ENCODE measurements at places on chromosomes 3 and 15.

GRCh38 chr3:9727041-9727595 is 4.4 kb upstream of the BRPF1 start:
- DNase-seq: peak; percentile 46

- DNase-seq: no peak
Observed at GRCh38 chr3:120622870-120623726, 27.0 kb downstream of the NDUFB4 start.

DNA sequence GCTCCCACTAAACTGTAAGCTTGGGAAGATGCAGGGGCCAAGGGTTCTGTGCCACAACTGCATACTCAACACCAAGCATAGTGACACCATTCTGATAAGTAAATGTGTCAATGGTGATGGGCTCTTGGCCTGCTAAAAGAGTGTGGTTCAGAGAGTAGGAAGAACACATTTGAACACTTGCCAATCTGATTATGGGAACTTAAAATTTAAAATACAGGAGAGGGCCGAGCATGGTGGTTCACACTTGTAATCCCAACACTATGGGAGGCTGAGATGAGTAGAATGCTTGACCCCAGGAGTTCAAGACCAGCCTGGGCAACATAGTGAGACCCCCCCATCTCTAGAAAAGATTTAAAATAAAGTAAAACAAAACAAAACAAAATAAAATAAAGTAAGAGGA is 34.1 kb downstream of the PTPN9 start:
- DNase-seq: no peak

GRCh38 chr3:73762855-73763254 is 138.1 kb upstream of the PDZRN3 start:
- DNase-seq: no peak

- DNase-seq: no peak
Observed at GRCh38 chr3:184561913-184562877, 610 bp downstream of the EPHB3 start.

DNA sequence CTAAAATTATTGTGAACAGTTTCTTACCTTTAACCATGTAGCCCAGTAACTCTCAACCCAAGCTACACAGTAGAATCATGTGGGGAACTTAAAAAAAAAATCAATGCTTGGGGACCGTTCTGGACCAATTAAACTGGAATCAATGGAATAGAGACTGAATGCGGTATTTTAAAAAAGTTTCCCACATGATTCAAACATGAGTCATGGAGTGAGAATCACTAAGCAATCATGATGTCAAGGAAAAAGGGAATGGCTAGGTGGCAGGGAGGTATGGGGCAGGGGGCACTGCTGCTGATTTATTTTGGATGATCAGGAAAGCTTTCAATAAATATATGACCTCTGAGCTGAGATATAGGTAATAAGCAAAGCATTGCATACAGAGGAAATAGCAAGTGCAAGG is 250.5 kb upstream of the RORA start:
- DNase-seq: no peak

DNA sequence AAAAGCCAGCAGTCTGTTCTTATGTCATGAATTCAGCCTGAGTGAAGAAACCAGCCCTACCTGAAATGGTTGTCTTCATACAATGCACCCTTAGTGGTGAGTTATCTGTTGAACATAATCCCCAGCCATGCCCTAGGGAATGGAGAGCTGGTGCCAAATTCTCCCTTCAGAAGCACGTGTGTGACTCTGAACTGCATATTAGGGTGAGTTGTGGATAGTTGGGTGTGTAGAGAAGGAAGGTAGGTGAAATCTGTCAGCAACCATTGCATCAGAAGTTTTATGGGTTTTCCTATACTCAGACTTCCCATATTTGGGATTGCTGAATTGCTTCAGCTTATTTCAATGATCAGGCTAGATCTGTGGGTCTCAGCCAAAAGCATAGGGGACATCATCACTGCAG is 46.5 kb upstream of the TP63 start:
- DNase-seq: no peak

DNA sequence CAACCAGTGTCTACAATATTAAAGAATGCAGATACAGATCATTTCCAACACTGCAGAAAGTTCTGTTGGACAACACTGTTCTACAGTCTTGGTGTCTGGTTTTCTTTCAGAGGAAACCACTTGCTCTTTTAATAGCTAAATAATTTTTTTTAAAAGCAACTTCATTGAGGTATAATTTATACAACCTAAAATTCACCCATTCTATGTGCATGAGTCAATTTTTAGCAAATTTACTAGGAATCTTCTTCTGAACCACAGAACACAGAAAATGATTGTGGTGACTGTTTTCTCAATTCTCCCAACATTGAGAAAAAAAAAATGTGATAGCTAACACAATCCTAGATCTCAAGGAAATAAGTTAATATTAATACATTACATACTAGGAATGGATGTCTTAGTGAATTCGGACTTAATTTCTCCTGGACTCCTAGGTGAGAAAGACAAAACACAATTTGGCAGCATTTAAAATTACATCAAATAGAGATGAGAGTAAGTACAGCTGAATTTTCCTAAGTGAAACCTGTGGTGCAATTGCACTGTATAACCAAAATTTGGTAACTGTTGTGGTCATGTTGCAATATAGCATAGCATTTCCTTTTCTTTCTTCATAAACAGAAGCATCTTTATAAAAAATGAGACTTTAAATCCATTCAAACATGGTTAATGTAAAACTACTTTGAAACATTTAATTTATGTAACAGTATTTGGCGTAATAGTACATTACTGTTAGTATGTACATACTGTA is 15.3 kb upstream of the PLCL2 start:
- DNase-seq: no peak

DNA sequence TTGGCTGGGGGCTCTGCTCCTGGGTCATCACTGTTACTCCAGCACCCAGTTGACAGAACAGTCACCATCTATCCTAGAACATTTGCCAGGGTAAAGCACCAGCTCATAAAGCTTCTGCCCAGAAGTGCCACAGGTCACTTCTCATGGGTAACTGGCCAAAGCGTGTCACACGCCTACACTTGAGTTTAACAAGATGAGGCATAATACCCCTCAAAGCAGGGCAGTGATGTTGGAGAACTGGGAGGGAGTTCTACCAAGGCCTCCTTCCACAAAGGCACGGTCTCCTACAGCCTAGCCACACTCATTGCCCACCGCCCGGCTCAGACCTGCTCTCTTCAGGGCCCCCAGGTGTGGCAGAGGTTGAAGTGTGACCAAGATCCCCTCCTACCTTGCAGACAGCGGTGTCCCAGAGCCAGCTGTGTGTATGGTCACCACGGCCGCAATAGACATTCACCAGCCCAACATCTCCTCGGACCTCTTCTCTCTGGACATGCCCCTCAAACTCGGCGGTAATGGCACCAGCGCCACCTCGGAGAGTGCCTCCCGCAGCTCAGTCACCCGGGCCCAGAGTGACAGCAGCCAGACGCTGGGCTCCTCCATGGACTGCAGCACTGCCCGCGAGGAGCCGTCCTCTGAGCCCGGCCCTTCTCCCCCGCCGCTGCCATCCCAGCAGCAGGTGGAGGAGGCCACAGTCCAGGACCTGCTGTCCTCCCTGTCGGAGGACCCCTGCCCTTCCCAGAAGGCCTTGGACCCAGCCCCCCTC is 107.7 kb downstream of the ETFA start:
- no peak for DNase-seq

DNA sequence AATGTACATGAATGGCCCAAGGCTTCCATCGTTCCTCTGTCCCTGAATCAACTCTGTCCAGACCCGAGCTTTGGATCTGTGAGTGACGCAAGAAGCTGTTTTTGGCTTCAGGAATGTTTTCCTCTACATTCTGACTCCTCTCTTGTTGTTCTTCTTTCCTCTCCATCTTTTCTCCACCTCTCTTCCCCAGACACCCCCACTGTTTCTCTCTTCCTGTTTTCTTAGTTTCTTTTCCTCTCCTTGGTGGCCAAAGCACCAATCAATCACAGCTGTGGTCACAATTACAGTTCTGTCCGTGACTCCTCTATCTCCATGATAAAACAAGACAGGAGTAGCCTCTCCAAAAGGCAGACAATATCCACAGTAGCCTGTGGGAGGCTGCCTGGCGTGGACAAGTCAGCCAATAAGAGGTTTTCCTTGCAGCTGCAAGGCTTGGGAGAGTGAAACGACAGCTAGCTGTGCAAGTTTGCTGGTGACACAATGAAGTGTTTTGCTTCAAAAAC is 4.9 kb upstream of the TMEM212 start:
- DNase-seq: no peak

DNA sequence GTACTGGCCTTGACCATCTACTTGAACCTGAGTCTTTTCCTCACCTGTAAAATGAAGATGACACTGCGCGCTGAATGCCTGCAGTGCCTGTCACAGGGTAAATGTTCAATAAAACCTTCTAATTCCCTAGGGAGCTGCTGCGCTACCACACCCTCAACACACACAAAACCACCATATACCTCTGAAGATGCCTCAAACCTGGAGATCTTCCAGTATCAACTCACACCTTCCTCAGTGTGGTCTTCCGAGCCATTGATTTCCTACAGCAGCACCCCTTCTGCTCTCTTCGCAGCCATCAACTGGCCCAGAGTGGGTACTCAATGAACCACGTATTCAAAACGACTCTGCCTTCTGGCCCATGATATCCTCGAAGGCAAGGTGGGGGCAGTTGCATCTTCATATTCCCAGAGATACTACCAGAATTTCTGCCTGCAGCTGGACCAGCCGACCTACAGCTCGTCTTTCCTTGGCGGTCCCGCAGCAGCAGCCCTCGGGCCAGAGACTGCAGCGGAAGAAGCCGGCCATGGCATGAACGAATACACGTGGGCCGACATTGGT is 695 bp downstream of the RPL32 start:
- no peak for DNase-seq

GRCh38 chr15:33926260-33926659 is 42.0 kb upstream of the CHRM5 start:
- no peak for DNase-seq

- no peak for DNase-seq
Observed at GRCh38 chr3:53643757-53644156, 149.3 kb downstream of the CACNA1D start.

GRCh38 chr3:62955126-62955525 is 79.9 kb upstream of the CADPS start:
- no peak for DNase-seq

DNA sequence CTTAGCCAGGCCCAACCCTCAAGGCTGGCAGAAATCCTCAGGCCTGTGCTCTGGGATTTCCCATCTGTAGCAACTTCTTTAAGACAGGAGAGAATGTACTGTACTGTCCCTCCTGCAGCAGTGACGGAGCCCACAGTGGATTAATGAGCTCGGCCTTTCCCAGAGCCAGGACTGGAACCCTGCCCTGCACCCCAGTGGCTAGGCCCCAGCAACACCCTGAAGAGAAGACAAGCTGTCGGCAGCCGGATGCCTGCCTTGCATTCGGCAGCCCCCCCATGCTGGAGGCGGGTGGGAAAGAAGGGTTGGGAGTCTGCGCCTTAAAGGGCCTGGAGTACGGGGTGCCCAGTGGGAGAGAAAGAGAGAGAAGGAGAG is 32.0 kb downstream of the KLHL25 start:
- DNase-seq: no peak

GRCh38 chr15:29681166-29681845 is 141.0 kb downstream of the TJP1 start:
- no peak for DNase-seq

- DNase-seq: no peak
Observed at GRCh38 chr15:91956026-91956723, 102.7 kb downstream of the SLCO3A1 start.

GRCh38 chr3:15305359-15305844 is 27.0 kb downstream of the SH3BP5 start:
- no peak for DNase-seq

GRCh38 chr3:25916321-25916720 is 126.4 kb downstream of the OXSM start:
- DNase-seq: no peak

DNA sequence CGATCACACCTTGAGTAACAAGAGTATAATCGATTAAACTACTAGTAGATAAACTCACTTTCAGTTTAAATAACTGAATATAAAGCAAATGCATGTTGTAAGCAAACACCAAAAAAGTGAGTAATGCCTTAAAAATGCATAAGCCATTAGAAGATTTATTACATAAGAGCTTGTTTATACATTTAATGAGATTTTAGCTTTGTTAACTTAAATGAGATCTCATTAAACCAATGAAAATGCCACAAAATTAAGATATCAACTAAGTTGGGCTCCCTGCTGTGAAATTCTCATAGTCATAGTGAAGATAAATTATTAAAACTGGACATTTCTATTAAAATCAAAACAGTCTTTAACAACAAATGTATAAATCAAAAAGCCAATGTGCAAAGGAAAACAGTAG is 701.2 kb downstream of the NLGN1 start:
- no peak for DNase-seq

DNA sequence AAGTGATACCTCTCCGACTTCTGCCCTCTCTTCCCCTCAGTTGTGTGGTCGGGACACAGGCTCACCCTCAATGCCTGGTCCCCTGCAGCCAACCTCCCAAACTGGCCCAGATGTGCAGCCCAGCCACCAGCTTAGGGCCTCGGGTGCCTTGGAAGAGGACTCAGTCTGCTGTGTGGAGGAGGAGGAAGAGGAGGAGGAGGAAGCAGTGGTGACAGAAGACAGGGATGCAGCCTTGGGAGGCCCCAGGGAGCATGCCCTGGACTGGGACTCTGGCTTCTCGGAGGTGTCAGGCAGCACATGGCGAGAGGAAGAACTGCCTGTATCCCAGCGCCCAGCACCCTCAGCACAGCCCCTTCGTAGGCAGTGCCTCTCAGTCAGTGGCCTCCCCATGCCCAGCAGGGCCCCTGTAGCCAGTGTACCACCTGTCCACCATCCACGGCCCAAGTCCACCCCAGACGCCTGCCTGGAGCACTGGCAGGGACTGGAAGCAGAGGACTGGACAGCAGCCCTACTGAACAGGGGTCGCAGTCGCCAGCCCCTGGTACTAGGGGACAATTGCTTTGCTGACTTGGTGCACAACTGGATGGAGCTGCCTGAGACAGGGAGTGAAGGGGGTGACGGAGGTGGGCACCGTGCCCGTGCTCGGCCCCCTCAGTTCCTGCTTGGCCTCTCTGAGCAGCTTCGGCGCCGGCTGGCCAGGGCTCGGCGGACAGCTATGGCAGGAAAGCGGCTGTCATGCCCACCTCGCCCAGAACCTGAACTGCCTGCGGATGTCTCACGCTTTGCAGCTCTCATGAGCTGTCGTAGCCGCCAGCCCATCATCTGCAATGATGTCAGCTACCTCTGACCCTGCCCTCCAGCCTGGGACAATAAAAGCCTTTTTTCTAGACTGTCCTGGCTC is 1.3 kb downstream of the INKA1 start:
- no peak for DNase-seq

Measured in GM06990 (cell line).